Renal cortical epithelial cell (primary cell): ENCODE measurements at places on chromosomes 16 and 17. TPM values are rescaled to one million over a fixed set of nuclear protein-coding genes. Genes with fewer than 3 reads are reported as not detected.

DNA sequence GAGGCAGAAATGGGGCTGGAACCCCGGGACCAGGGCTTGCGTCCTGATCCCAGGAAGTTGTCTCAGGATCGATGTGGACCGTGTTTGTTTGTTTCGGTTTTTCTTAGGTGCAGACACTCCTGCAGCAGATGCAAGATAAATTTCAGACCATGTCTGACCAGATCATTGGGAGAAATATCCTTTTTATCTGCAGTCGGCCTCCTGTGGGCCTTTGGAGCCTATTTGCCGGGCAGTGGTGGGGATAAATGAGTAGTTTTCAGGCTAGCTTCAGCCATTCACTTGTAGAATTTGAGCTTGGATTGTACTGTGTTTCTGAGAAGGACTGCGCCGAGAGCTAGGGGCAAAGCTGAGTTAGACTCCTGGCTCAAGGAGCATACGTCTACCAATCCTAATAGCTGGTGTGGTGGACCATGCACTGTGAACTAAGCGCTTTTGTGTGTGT lies 816 bp downstream of the HSBP1 start:
- no peak for DNase-seq

GRCh38 chr16:68873635-68874471 lies 30.5 kb downstream of the TANGO6 start:
- DNase-seq, result peak; percentile 11

The PRR29 gene
- total RNA-seq, result 0.17 and 1.6 TPM in 2 replicates

The NOD2 gene
- total RNA-seq, result 0.10 and 0.17 TPM in 2 replicates
